ENCODE measurements at places on chromosomes 1 and 21.

DNA sequence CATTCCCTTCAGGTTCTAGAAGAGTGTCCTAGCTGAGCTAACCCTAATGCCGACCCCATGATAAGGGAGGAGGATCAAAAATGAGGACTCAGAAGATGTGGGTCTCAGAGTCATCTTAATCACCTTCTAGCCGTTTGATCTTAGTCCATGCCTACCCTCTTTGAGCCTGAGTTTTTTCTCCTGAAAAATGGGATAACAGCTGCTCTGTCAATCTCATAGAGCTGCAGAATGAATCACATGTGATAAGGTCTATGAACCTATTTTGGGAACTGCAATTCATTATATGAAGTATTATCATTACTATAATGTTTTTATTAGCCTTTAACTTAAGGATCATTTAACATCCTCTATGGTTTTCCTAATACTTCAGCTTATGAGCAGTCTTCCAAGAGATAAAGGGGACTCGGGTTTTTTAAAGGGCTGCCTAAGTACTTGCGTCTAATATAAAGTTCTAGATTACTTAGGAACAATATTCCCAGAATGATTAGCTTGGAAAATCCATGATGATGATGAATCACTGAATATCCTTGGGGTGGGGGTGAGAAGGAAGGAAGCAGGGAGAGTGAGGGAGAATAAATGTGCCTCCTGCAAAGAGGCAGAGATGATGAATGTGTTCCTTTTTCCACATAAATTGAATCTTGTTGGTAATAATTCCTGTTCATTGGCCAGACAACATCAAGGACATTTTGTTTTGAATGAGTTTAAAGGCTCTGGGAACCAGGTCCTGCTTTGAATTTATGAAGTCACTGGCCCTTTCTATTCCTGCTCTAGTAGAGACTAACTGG lies 66.8 kb downstream of the COLGALT2 start:
- no peak for DNase-seq

DNA sequence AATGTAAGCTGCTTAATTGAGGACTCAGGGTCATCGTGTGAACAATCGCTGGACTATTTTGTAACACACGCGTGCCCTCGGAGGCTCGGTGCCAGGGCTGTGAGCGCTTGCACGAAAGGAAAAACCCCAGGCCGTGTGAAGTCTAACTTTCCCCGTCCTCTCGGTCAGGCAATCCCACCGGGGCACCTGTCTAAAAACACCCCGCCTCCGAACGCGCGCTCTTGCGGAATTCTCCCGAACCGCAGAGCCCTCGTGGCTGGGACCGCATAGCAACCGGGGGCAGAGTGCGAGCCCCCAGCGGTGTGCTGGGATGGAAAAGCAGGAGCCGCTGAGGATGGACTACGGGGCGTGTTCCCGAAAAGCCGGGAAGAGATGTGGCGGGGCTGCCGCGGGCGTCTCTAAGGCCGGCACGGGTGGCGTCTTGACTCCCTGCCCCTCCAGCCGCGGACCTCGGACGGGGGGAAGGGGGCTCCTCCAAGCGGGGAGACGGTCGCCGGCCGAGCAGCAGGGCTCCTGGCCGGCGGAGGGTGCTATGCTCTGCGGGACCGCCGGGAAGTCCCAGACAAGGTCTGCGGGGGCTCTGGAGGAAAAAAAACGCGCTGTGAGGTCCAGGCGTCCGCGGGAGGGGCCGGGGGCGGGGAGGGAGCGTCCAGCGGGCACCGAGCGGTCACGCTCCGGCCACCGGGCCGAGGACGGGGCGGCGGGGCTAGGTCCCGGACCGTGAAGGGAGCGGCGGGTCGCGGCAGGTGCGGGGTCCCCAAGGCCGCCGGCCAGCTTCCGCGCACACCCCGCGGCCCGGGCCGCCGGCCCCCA lies 936 bp downstream of the ZBTB21 start:
- DNase-seq = peak; percentile 18

DNA sequence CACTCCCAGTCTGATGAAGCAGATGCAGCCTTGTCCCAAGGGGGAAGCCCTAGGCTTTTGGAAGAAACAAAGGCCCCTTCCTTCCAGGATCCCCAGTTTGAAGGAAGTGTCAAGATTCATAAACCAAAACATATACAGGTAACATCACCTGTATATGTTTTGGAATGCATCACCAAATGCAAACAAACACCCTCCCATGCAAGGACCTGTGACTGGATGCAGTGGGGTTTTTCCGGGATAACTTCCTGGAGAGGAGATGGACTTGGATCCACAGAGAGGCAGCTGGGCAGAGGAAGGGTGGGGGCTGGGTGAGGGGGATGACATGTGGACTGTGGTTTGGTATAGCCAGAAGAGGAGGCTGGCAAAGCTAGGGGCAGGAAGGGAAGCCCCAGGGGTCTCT lies 1.5 kb upstream of the PLA2G2F start:
- DNase-seq = no peak

DNA sequence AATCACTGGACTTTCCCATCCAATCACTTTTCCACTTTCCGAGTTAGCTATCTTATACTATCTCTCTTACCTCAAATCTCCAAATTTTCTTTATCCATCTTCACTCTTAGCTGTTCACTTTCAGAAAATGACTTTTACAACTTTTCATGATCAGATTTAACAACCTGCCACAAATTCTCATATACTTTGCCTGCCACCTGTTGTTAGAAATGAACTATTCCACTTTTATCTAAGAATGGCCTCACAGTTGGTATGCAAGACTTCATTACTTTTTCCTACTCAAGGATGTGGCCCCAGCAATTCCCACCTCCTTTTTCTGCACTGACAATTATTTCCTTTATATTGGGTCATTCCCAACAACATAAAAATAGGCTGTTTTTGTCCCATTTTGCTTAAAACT lies 93.6 kb upstream of the DEPDC1 start:
- DNase-seq = no peak

- DNase-seq = no peak
Observed at GRCh38 chr21:31204801-31205200, 139.3 kb downstream of the TIAM1 start.

- no peak for DNase-seq
Observed at GRCh38 chr1:170426596-170426995, 105.4 kb upstream of the GORAB start.

GRCh38 chr1:31418626-31419323 lies 5.8 kb downstream of the SERINC2 start:
- no peak for DNase-seq

DNA sequence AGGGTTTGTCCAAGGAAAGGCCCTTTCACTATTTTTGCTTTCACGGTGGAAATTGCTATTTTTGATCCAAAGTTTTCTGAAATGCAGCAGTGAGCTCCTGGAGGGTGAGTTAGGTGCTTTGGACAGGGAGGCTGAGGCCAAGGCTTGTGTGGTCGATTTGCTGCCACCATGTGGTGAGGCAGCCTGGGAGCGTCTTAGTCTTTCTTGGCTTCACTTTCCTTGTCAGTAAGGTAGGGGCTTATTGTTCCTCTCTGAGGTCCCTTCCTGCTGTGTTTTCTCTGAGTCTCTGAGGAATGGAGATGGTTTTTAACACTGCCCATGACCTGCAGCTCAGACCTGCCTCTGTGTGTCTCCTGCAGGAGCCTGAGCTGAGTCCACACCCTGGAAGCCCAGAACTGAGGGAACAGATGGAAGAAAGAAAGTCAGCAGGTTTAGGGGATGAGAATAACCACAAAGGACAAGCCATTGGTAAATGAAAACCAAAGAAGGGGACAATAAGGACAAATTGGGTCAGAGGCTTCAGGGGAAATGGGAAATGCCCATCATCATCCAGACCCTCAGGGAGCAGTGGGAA lies 20.1 kb upstream of the S100A10 start:
- no peak for DNase-seq

- DNase-seq = no peak
Observed at GRCh38 chr21:40681164-40681859, 165.6 kb downstream of the DSCAM start.

- DNase-seq = no peak
Observed at GRCh38 chr1:226433341-226433720, 25.4 kb upstream of the PARP1 start.

GRCh38 chr1:232346844-232347243 lies 283.1 kb downstream of the SIPA1L2 start:
- no peak for DNase-seq

- DNase-seq = no peak
Observed at GRCh38 chr1:103790172-103790571, 40.5 kb downstream of the AMY1C start.

- no peak for DNase-seq
Observed at GRCh38 chr1:5628416-5628815, 363.8 kb downstream of the NPHP4 start.

GRCh38 chr1:246526915-246527314 lies 19.8 kb upstream of the SMYD3 start:
- DNase-seq = no peak

DNA sequence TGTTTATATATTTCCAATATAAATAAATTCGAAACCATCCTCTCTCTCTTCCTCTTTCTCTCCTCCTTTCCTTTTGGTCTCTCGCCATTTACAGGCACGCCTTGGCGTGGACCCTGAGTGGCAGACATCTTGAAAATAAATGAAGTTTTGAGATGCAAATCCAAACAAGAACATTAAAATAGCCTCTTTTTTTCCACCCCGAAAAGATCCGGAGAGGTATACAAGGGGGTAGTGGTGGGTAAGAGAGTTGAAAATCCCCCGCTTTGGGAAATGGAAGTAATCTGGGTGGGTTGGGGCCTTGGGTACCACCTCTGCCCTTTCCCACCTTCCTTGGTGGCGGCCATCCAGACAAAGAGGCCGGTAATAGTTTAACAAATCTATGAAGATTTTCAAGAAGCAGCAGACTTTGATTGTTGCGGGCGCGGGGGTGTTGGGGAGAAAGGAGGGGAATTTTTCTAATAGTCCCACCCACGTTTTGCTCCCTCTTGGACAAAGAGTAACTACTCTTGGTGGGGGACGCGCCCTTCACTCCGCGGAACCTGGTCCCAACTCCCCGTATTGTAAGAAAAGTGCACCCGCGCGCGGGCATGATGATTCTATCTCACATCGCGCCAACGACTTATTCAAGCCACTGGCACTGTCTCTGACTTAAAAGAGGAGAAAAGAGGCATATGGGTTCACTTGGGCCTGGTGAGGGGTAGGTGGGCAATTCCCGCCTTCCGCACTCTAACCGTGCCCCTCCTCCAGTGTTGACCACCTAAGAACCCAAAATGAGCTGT lies 4.0 kb upstream of the FOXD3 start:
- no peak for DNase-seq

- DNase-seq = peak; percentile 4
Observed at GRCh38 chr1:36576118-36576517, 93.4 kb upstream of the CSF3R start.

DNA sequence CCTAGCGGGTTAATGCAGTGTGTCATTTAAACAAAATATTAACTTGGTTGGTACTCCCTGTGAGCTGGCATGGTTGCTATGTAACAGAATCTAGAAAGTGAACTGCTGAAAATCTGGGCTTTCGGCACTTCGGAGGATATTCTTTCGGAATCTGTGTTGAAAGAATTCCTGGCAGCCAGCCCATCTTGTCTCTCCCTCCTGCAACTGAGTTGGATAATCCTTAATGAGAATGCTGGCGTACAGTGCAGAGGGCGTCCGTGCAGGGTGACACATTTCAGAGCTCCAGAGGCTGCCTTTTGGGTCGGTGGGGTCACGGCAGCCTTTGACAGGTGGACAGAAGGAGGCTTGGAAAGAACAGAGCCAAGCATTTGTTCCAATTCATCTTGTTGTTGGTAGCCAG lies 3.7 kb downstream of the KAZN start:
- DNase-seq = no peak

- DNase-seq = no peak
Observed at GRCh38 chr1:37721565-37721964, 29.2 kb downstream of the CDCA8 start.

- DNase-seq = no peak
Observed at GRCh38 chr1:244214009-244214967, 163.2 kb downstream of the ZBTB18 start.

Data from T-helper 22 cell (primary cell).